Fibroblast of villous mesenchyme (primary cell): ENCODE measurements at places on chromosomes 1 and 21.

- DNase-seq: peak; percentile 90
These were observed 79.5 kb upstream of the SLC45A1 start for GRCh38 chr1:8238141-8239038.

DNA sequence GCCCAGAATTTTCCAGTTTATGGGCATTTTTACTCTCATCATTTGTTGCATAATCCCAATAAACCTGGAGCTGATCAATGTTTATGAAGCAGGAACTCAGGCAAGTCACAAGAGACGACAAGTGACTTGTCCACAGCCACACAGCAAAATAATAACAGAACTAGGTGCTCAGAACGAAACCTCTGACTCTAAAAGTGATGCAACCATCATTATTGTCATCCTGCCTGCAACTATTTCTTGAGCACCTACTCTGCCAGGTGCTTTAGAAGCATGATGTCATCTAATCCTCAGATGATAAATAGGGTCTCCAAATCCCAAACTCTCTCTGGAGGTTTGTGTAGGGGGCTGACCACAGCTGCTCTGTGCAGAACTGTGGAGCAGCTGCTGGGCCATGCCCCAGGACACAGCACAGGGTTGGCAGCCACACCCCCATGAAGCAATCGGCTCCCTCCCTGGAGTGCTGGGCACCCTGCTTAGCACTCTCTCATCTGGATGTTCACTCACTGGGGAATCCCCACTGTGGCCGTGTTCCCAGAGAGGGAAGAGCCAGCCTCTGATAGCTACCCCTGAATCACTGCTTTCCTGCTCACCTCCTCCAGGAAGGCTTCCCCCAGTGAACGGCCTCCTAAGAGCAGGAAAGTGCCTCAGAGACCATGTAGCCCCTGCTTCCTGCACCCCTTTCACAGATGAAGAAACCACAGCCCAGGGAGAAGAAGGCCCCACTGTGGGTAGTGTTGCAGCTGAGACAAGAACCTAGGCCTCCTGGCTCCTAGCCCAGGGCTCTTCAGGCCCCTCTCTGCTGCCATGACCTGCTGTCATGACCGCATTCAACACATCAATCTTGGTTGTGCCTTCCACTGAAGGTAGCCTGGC, 2.1 kb downstream of the TTC22 start:
- no peak for DNase-seq

GRCh38 chr1:185894791-185895190, 160.6 kb downstream of the HMCN1 start:
- peak; percentile 44 for DNase-seq

DNA sequence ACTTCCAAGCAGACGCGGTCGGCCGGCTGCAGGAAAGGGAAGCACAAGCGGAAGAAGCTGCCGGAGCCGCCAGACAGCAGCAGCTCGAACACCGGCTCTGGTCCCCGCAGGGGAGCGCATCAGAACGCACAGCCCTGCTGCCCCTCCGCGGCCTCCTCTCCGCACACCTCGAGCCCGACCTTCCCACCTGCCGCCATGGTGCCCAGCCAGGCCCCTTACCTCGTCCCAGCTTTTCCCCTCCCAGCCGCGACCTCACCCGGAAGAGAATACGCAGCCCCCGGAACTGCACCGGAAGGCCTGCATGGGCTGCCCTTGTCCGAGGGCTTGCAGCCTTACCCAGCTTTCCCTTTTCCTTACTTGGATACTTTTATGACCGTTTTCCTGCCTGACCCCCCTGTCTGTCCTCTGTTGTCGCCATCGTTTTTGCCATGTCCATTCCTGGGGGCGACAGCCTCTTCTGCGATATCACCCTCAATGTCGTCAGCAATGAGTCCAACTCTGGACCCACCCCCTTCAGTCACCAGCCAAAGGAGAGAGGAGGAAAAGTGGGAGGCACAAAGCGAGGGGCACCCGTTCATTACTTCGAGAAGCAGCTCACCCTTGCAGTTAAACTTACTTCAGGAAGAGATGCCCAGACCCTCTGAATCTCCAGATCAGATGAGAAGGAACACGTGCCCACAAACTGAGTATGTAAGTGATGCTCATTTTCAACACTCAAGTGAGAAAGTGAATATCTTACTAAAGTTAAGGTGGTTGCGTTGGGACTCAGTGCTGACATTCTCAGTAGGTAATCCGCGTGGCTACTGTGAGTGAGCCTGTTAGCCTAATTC, 25.5 kb downstream of the UTS2 start:
- peak; percentile 23 for DNase-seq

DNA sequence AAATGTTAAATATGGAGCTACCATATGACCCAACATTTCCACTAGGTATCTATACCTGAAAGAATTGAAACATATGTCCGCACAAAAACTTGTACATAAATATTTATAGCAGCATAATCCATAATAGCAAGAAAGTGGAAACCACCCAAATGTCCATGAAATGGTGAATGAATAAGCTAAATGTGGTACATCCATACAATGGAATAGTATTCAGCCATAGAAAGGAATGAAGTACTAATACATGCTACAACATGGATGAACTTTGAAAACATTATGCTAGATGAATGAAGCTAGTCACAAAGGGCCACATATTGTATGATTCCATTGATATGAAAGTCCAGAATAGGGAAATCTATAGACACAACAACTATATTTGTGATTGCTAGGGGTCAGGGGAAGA, 20.0 kb upstream of the BLACAT1 start:
- no peak for DNase-seq
